NCI-H1694 treated with DMSO at 0.1 percent for 48 hours (cell line): ENCODE measurements at places on chromosomes 12 and 14.

- DNase-seq: peak; percentile 95
Observed at GRCh38 chr14:70064136-70064865, 124.5 kb downstream of the SLC8A3 start.

GRCh38 chr14:20988717-20989470 is 886 bp upstream of the METTL17 start:
- DNase-seq: no peak

GRCh38 chr14:102215576-102216250 is 76.0 kb downstream of the WDR20 start:
- no peak for DNase-seq

DNA sequence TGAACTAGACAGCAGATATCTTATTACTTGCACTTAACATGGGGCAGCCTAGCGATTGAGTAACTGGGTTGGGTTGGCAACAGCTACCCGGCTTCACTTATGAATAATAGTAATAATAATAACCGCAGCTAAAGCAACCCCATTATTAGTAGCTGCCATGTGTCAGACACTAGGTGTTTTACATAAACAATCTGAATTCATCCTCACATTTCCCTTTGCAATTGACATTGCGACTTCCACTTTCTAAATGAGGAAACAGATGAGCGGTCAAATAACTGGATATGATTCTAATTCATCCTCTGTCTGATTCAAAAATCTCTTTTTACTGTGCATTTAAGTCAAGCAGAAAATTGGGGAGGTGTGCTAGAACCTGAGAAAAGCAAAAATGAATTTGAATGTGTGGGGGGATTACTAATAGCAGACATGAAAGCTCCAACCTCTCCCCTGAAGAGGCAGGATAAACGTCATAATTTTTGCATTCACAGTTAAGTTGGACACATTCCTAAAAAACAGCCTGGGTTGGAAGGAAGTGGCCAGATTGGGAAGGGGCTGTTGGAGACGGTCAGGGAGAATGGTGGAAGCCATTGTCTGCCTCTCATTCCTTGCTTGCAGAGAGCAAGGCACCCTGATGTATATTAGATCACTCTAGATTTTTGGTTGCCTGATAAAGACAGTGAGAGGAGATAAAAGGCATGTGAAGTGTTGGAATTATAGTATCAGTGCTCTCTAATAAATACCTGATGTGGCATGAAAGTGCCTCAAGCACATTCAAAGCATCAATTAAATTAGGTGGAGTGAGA is 13.1 kb downstream of the EMP1 start:
- DNase-seq: no peak

DNA sequence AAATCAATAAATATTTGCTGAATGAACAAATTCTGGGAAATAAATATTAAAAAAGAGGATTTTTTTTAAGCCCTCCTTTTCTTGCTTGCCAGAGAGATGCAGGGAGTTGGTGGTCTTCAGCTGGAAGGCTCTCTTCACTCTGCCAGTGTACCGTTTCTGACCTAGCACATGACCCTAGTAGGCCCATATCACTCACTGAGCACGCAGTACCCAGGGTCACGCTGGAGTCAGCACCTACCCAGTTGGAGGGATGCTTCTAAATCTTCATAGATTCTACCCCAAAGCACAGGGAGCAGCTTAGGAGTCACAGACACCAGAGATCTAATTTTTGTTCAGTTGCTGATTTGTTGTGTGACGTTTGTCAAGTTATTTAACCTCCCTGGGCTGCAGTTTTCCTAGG is 195.4 kb upstream of the TBX3 start:
- DNase-seq: no peak

DNA sequence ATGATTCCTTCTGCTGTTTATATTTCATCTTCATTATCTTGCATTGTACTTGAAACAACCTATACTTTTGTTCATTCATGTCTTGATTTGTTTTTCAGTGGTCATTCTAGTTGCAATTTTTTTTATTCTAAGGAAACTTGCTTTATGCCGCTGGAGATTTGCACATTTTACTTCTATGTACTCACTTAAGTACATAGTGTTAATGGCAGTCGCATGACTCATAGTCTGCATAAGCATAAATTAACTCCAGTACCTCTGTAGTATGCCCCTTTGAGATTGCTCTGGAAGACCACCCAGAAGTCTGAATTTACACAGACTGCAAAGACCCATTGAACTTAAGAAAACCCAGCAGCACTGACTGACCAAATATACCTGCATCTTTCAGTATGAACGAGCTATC is 77.0 kb downstream of the MSRB3 start:
- DNase-seq: no peak

GRCh38 chr12:80925237-80925636 is 12.5 kb downstream of the LIN7A start:
- DNase-seq: no peak

DNA sequence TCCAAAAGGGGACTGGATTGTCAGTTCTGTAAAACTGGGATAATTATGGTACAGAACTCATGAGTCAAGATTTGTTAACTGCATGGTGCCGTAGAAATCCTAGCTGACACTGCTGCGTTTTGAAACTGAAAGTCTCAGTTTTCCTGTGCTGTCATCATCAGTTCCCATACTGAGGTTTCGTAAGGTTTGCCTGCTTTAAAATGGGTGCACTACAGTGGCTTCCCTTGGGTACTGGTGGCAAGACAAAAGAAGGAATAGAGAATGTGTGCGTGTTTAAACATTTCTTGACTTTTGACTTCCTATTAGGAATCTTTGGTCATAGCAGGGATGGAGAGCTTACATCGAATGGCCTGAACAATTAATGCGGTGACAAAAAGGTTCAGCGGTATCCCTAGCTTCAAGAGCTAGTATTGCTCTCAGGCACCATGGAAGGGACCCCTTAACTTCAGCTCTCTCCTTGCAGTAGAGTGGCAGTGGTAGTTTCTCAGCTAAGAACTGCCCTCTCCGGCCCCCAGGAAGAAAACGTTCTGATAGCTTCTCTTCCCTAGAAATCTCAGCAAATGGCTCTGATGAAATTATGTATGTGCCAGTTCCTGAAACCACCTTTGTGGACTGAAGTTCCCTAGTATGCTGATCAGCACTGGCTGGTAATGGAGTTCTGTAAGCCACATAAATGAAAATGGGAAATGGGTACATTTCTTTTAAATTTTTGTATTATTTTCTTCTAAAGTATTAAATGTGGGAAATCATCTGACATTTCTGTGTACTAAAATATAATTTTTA is 28.9 kb downstream of the ANO6 start:
- no peak for DNase-seq

- no peak for DNase-seq
Observed at GRCh38 chr12:13038491-13039161, 5.6 kb upstream of the FAM234B start.

DNA sequence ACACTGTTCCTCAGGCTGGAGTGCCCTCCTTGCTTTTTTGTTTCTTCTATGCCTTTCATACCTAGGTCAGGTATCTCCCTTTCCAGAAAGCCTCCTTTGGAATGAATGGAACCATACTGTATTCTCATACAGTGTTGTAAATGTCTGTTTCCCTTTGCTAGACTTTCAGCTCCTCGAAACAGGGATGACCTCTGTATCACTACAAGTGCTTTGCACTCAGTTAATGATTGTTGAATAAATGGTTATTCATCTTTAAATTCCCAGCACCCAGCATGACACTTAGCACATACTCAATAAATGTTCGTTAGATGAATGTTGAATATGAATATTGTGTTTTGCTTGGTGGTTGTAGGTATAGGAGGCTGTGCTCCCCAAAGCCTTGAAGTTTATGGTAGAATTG is 5.9 kb upstream of the TULP3 start:
- no peak for DNase-seq

GRCh38 chr12:88468581-88468980 is 111.7 kb downstream of the KITLG start:
- no peak for DNase-seq

GRCh38 chr14:68871392-68871791 is 78.5 kb upstream of the ZFP36L1 start:
- DNase-seq: no peak

DNA sequence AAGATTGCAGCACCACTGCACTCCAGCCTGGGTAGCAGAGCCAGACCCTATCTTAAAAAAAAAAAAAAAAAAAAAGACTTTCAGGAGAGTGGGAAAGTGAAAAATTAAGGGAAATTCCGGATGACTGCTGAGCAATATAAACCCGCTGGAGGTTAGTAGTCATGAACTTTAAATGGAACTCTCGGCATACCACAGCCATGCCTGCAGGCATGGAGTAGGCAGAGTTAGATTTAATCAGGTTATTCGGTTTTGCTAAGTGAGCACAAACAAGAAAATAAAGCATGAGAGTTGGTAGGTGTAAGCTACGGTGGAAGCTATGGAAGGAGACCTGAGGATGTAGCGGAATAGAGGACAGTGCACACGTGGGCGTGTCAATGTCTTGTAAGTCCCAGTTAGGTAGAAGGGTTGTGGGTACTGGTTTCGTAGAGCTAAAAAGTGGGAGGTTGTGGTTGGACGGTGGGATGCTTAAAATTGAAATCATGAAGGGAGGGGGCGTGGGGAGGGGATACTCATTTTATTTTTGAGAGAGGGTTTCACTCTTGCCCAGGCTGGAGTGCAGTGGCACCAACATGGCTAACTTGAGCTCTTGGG is 11.8 kb upstream of the TUBA1C start:
- no peak for DNase-seq

DNA sequence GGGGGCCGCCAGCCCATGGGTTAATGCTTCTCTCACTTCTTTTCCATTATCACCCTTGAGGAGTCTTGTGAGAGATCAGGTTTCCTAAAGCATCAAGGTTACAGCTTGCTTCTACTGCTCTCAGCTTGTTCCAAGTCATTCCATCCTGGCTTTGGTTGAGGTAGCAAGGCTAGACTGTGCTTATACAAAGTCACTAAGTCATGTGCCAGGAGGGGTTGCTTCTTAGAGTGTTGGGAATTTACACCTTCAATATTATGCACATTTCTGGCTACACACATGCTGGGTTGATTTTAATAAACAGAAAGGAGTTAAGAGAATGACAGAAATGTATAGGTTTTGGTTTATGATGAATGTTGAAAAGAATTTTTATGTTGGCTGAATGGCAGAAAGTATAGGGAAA is 21.8 kb downstream of the IFT43 start:
- no peak for DNase-seq

DNA sequence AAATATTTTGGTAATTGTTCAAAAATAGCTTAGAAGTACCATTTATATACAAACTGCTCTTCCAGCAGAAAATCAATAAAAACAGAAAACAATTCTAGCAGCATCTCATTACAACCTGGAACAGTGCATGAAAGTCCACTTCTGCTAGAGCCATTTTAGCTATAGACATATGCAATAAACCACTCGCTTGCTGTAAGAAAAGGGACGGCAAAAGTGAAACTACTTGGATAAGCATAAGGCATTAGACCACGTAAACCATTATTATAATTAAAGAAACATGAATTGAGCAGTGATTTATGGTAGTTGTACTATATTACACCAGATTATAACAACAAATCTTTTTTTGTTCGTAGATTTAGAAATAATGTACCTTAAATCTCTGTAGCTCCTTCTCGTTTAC is 48.7 kb downstream of the LRIG3 start:
- no peak for DNase-seq

GRCh38 chr12:42235426-42235825 is 2.6 kb downstream of the YAF2 start:
- DNase-seq: no peak

- DNase-seq: no peak
Observed at GRCh38 chr14:91439345-91439744, 21.7 kb upstream of the CCDC88C start.

GRCh38 chr14:78286210-78286609 is 116.0 kb downstream of the NRXN3 start:
- no peak for DNase-seq

DNA sequence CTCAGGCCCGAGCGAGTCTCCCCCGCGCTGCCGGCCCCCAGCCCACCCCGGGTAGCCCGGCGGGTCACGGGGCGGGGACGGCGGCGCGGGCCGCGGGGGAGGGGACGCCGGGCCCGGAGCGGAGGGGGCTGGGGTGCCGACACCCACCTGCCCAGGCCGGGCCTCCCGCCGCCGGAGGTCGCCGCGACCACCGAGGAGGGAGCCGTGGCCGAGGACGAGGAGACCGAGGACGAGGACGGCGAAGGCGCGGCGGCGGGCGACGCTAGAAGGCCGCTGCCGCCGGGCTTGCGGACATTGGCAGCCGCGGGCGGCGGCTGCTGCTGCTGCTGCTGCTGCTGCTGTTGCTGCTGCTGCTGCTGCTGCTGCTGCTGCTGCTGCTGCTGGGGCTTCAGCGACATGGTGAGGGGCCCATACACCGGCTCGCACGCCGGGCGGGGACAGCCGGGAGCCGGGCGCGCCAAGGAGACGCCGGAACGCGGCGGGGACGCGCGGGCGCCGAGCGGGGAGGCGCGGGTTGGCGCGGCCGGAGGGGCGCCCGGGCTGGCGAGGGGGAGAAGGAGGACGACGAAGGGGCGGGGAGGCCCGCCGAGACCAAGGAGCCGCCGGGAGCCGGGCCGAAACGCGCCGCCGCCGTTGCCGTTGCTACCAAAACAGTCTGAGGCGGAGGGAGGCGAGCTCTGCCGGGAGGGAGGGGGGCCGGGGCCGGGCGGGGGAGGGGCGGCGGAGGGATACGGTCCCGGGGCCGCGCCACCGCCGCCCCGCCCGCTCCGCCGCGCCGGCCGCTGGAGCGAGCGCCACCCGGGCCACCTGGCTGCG is at the start of gene ATXN2:
Gene ATXN2 (minus strand): TSS at position 679 of the 816 bp plus-strand sequence. CDS start 281 bp downstream, at position 398.
- no peak for DNase-seq

- DNase-seq: no peak
Observed at GRCh38 chr12:1439201-1439600, 155.2 kb downstream of the FBXL14 start.

- peak; percentile 21 for DNase-seq
Observed at GRCh38 chr14:51302295-51303030, 62.4 kb downstream of the TMX1 start.

DNA sequence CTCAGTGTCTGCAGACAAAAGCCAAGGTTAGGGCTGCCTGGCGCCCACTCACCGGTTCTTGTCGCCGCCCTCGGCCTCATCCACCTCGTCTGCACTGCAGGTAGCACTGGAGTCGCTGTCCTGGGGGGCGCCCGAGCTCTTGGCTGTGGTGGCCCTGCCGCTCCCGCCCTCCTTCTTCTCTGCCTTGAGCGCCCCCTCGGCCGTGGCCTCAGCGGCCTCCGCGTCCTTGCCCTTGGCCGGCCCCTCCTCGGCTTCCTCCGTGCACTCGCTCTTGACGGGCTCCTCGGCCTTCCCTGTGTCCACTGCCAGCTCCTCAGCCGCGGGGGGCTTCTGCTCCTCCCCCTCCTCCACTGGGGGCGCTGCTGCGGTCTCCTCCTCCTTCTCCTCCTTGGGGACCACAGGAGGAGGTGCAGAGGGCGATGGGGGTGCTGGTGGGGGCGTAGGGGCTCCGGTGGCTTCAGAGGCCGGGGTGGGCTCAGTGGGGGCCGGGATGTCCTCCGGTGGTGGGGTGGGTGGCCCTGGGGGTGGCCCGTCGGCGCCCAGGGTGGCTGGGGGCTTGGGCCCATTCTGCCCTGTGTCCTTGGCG is 77.2 kb downstream of the RFLNA start:
- DNase-seq: no peak
